Prostate gland (tissue), 2 donors: ENCODE measurements at places on chromosomes 1 and 21.

GRCh38 chr21:39467746-39468145 is 16.0 kb downstream of the SH3BGR start:
- no peak for DNase-seq

DNA sequence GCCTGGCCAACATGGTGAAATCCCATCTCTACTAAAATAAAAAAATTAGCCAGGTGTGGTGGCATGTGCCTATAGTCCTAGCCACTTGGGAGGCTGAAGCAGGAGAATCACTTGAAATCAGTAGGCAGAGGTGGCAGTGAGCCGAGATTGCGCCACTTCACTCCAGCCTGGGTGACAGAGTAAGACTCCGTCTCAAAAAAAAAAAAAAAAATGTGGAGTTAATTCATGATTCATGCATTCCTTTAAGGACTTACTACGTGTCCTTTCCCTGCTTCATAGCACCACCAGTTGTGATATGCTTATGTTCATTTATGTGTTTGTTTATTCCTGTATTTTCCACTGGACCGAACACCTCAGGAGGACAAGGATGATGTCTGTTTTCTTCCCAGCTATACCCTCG is 12.7 kb upstream of the PRELP start:
- DNase-seq: no peak

- no peak for DNase-seq
Observed at GRCh38 chr21:19510653-19511052, 1107.1 kb upstream of the TMPRSS15 start.

- DNase-seq: no peak
Observed at GRCh38 chr1:174723816-174724215, 275.9 kb upstream of the CACYBP start.

DNA sequence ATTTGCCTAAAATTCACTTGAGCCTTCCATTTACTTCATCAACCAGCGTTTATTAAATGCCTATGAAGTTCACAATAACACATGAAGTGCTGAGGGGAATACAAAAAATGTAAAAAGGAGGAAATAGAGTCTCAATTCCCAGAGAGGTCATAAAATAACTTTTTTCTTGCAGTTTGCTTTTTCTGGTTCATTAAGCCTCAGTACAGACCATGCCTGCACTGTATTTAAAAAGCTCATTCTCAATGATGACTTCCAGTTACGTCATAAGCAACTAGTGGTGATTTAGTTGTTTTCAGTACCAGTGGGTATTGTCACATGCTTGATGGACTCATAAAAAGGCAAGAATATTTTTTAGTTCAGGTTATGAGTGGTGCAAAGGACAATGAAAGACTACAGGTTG is 160.1 kb upstream of the UBE2U start:
- no peak for DNase-seq

- DNase-seq: no peak
Observed at GRCh38 chr1:165138960-165139359, 217.6 kb downstream of the LMX1A start.

- no peak for DNase-seq
Observed at GRCh38 chr1:230306169-230306568, 120.0 kb downstream of the PGBD5 start.
